ENCODE measurements at places on chromosomes 6 and 20. TPM values are rescaled to one million over a fixed set of nuclear protein-coding genes. Genes with fewer than 3 reads are reported as not detected.
A peak's percentile ranks its signal among the peaks of the same experiment; 100 is the strongest.

The FNDC11 gene
- total RNA-seq: 0.23 TPM

The KCNK5 gene
- total RNA-seq: 25.0 TPM

The SH3BGRL2 gene
- 0.54 TPM for total RNA-seq

The TRIM15 gene
- total RNA-seq: not detected

The XKR7 gene
- total RNA-seq: not detected

DNA sequence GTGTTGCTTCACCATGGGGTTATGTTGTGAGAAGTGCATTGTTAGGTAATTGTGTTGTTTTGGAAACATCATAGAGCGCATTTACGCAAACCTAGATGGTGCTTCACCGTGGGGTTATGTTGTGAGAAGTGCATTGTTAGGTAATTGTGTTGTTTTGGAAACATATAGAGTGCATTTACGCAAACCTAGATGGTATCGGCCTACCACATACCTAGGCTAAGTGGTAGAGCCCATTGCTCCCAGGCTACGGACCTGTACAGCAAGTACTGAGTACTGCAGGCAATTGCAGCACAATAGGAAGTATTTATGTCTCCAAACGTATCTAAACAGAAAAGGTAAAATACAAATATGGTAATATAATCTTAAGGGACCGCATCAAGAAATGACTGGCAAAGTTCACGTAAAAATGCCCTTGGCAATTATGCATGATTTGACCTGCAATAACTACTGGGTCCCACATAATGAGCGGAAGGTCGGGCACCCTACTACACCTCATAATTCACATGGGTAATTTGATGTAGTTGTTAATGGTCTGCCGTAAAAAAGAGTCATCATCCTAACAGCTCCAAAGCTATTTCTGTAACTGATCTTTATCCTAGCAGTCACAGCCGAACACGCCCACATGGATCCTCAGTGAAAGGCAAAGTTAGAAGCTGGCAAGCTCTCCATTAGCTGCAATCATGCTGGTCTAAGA, 76.0 kb downstream of the RSPH3 start:
- H3K27ac ChIP-seq: no peak overlapping the region
- no peak overlapping the region for H3K4me3 ChIP-seq
- H3K36me3 ChIP-seq: no peaks in the 10 kb centered on the region

- no peak for DNase-seq
- no peaks in the 10 kb centered on the region for H3K4me1 ChIP-seq
- peaks cover 2% of the 10 kb centered on the region for H3K27me3 ChIP-seq
- no peak overlapping the region for H3K4me3 ChIP-seq
- H3K36me3 ChIP-seq: no peaks in the 10 kb centered on the region
Measured at GRCh38 chr6:132153221-132153898, 202.2 kb upstream of the CCN2 start.

GRCh38 chr6:111114482-111114881, 27.2 kb downstream of the SLC16A10 start:
- peaks cover 43% of the 10 kb centered on the region for H3K4me1 ChIP-seq
- peaks cover 12% of the 10 kb centered on the region for H3K36me3 ChIP-seq
- H3K27ac ChIP-seq: no peak overlapping the region
- no peak for DNase-seq
- H3K4me3 ChIP-seq: no peak overlapping the region

- H3K4me1 ChIP-seq: peaks cover 32% of the 10 kb centered on the region
- no peak overlapping the region for H3K4me3 ChIP-seq
- no peaks in the 10 kb centered on the region for H3K27me3 ChIP-seq
Measured at GRCh38 chr6:106199998-106200397, 113.9 kb downstream of the PRDM1 start.

- H3K27me3 ChIP-seq: no peaks in the 10 kb centered on the region
- no peak overlapping the region for H3K4me3 ChIP-seq
- no peaks in the 10 kb centered on the region for H3K36me3 ChIP-seq
- DNase-seq: no peak
- no peaks in the 10 kb centered on the region for H3K4me1 ChIP-seq
Measured at GRCh38 chr6:61592238-61592637, 693.8 kb downstream of the KHDRBS2 start.

DNA sequence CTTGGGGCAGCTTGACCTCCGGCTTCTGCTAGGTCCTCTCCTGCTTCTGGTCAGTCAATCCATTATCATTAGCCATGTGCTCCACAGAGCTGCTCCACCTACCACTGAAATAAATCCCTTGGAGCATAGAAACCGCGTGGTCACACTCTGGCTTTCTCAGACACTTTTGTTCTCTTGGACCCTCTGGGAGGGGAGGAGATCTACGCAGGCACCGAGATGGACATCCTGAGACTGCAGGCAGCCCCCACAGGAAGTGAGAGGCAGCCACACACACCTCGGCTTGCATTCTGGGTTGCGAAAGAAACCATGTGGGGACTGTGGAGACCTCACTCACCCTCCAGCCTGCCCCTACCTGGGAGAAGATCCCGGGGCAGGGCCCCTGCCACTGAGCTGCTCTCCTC, 79.5 kb downstream of the FYN start:
- DNase-seq: peak; percentile 84
- H3K36me3 ChIP-seq: peaks cover 66% of the 10 kb centered on the region
- no peaks in the 10 kb centered on the region for H3K27me3 ChIP-seq
- peak overlapping the region; percentile 73 for H3K4me3 ChIP-seq

GRCh38 chr6:36131511-36132245, 1.4 kb downstream of the MAPK13 start:
- peaks cover 34% of the 10 kb centered on the region for H3K36me3 ChIP-seq
- peak overlapping the region; percentile 96 for H3K27ac ChIP-seq
- DNase-seq: peak; percentile 78
- no peaks in the 10 kb centered on the region for H3K27me3 ChIP-seq

The TRIM40 gene
- not detected for total RNA-seq

- no peak overlapping the region for H3K27ac ChIP-seq
- peaks cover 3% of the 10 kb centered on the region for H3K27me3 ChIP-seq
Measured at GRCh38 chr6:33994472-33995308, 151.2 kb downstream of the GRM4 start.

The CSNK2B gene
- total RNA-seq: 241 TPM

DNA sequence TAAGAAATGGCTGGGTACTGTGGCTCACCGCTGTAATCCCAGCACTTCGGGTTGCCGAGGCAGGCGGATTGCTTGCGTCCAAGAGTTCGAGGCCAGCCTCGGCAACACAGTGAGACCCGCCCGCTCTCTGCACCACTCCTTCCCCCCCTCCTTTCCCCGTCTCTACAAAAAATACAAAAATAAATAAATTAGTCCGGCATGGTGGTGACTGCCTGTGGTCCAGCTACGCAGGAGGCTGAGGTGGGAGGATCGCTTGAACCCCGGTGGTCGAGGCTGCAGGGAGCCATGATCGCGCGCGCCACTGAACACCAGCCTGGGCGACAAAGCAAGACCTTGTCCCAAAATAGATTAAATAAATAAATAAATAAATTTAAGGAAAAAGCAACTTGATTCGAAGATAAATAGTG, 448 bp upstream of the RNF114 start:
- peaks cover 25% of the 10 kb centered on the region for H3K36me3 ChIP-seq
- peak overlapping the region; percentile 38 for H3K27ac ChIP-seq
- DNase-seq: no peak
- peak overlapping the region; percentile 90 for H3K4me3 ChIP-seq
- no peaks in the 10 kb centered on the region for H3K27me3 ChIP-seq

The SCRT2 gene
- not detected for total RNA-seq

GRCh38 chr20:6468423-6469116, 298.9 kb upstream of the BMP2 start:
- H3K4me3 ChIP-seq: no peak overlapping the region
- H3K27ac ChIP-seq: no peak overlapping the region
- DNase-seq: no peak
- no peaks in the 10 kb centered on the region for H3K27me3 ChIP-seq

GRCh38 chr6:28965706-28966105, 39.4 kb downstream of the ZNF311 start:
- no peak overlapping the region for H3K4me3 ChIP-seq
- H3K27me3 ChIP-seq: peaks cover 17% of the 10 kb centered on the region
- no peaks in the 10 kb centered on the region for H3K4me1 ChIP-seq
- no peak for DNase-seq

The DDX39B gene
- 568 TPM for total RNA-seq

The BPHL gene
- 8.4 TPM for total RNA-seq

DNA sequence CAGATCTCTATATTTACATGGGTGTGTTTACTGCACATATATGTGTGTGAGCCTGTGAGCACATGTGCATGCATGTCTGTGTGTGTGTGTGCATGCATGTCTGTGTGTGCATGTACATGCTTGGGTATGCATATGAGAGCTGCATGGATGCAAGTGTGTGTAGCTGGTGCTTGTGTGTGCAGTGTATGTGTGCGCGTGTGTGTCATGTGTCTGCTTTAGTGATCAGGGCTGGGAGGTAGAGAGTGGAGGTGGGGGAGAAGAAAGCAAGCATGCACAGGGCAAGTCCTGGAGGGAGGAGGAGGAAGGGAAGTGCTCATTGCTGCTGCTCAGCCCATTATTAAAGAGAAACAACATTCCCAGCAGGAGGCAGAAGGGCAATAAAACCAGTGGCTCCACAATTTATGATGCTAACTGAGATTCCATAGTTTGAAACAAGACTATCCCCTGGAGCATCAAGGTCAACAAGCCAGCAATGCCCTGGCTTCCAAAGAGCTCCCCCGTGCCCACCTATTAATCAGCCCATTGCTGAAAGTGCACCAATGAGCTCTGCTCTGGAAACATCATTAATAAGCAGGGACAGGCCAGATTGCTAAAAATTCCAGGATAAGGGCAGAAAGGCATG, 414.0 kb downstream of the MAFB start:
- no peaks in the 10 kb centered on the region for H3K36me3 ChIP-seq
- no peak for DNase-seq
- H3K4me1 ChIP-seq: no peaks in the 10 kb centered on the region
- H3K27me3 ChIP-seq: peaks cover 5% of the 10 kb centered on the region

The HSD17B8 gene
- 40.6 TPM for total RNA-seq

GRCh38 chr20:32358632-32358882, 426 bp downstream of the ASXL1 start:
- peaks cover 64% of the 10 kb centered on the region for H3K4me1 ChIP-seq
- peaks cover 31% of the 10 kb centered on the region for H3K36me3 ChIP-seq
- DNase-seq: no peak
- H3K27me3 ChIP-seq: no peaks in the 10 kb centered on the region
- peak overlapping the region; percentile 96 for H3K4me3 ChIP-seq

The EDN1 gene
- 0.14 TPM for total RNA-seq

DNA sequence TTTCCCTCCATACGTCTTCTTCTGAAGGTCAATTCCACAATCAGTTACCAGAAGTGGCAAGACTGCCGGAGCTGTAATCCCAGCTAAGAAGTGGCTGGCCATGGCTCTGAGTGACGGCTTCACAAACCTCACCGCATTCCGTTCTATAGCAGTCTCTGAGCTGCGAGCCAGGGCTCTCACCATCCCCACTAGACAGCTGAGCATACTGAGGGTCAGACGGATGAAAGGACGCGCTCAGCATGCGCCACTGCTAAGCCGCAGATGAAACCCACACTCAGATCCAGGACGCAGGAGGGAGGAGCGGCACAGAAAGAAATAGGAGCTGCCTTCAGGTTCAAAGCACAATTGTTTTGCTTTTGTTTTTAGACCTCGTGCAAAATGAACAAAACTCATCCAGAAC, 97.9 kb downstream of the ANKRD60 start:
- H3K36me3 ChIP-seq: no peaks in the 10 kb centered on the region
- peaks cover 14% of the 10 kb centered on the region for H3K4me1 ChIP-seq
- peaks cover 64% of the 10 kb centered on the region for H3K27me3 ChIP-seq
- DNase-seq: no peak

- no peak overlapping the region for H3K27ac ChIP-seq
- DNase-seq: no peak
- no peak overlapping the region for H3K4me3 ChIP-seq
- H3K27me3 ChIP-seq: peaks cover 24% of the 10 kb centered on the region
- H3K4me1 ChIP-seq: peaks cover 2% of the 10 kb centered on the region
Measured at GRCh38 chr20:45289942-45290676, 16.5 kb upstream of the RBPJL start.

- no peak overlapping the region for H3K27ac ChIP-seq
- no peaks in the 10 kb centered on the region for H3K36me3 ChIP-seq
- no peaks in the 10 kb centered on the region for H3K4me1 ChIP-seq
- H3K27me3 ChIP-seq: peaks cover 38% of the 10 kb centered on the region
- DNase-seq: peak; percentile 77
- H3K4me3 ChIP-seq: no peak overlapping the region
Measured at GRCh38 chr20:46132705-46133120, 14.6 kb downstream of the CD40 start.

The MUCL3 gene
- total RNA-seq: not detected

DNA sequence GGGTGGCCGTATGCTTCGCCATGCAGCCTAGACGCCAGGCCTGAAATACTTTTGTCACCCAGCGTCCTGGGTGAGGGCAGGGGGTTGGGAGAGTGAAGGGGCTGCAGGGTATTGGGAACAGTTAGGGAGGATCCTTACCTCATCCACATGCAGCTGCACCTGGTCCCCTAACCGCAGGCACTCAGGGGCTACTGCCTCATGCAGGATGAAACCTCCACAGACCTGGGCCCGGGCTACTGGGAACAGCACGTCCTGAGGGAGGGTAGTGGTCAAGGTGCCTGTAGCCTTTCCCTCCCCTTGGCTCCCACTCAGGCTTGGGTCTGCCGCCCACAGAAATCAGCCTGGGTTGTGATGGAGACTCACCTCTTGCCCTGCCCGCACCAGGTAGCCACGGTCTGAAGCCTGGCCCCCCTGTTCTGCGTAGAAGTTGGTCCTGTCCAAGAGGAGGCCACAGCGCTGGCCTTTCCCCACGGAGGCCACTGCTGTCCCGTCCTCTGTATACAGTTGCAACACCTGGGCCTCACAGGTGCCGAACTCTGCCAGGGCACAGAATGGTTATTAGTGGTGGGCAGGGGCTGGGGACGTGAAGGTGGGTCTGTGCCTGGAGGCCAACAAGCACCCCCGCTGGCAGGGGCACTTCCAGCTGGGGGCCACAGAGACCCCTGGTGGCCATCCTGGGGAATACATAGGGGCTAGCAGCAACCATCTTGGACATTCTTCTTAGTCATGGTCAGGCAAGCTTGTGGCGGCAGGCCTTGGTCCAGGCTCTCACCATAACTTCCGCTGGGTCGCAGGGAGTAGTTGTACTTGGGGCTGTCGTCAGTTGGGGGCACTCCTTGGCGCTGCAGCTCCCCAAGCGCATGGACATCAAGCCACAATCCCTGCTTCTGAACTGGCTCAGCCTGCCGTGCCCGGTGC, 8.6 kb downstream of the AARS2 start:
- peak; percentile 54 for DNase-seq
- H3K4me1 ChIP-seq: no peaks in the 10 kb centered on the region
- no peak overlapping the region for H3K27ac ChIP-seq
- H3K27me3 ChIP-seq: no peaks in the 10 kb centered on the region
- peaks cover 40% of the 10 kb centered on the region for H3K36me3 ChIP-seq
- no peak overlapping the region for H3K4me3 ChIP-seq

The CGA gene
- total RNA-seq: not detected

- H3K36me3 ChIP-seq: no peaks in the 10 kb centered on the region
- H3K4me1 ChIP-seq: peaks cover 6% of the 10 kb centered on the region
- no peak overlapping the region for H3K27ac ChIP-seq
- no peak for DNase-seq
- peaks cover 6% of the 10 kb centered on the region for H3K27me3 ChIP-seq
Measured at GRCh38 chr6:155066361-155066760, 71.2 kb downstream of the TIAM2 start.

The ADGRF1 gene
- not detected for total RNA-seq

- peaks cover 17% of the 10 kb centered on the region for H3K36me3 ChIP-seq
- no peaks in the 10 kb centered on the region for H3K27me3 ChIP-seq
- H3K4me3 ChIP-seq: no peak overlapping the region
- H3K27ac ChIP-seq: no peak overlapping the region
Measured at GRCh38 chr20:35005463-35005961, 49.8 kb downstream of the MYH7B start.

DNA sequence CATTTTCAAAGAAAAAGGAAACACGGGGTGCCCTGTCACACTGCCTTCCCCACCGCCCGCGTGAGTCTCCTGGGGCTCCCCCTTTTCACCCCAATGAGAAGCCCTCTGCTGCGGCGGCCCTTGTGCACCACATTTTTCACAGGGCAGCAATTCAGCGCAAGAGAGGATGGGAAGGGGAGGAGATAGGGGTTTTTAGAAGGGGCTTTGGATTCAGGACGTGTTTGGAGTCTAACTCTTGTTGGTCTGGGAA, 726 bp upstream of the ARFGEF3 start:
- H3K36me3 ChIP-seq: no peaks in the 10 kb centered on the region
- H3K27ac ChIP-seq: no peak overlapping the region

Data from activated CD8-positive, alpha-beta T cell treated with anti-CD3 and anti-CD28 coated beads for 36 hours (primary cell).